ENCODE measurements at places on chromosomes 3 and 15. TPM values are rescaled to one million over a fixed set of nuclear protein-coding genes. Genes with fewer than 3 reads are reported as not detected.
A peak's percentile ranks its signal among the peaks of the same experiment; 100 is the strongest.

DNA sequence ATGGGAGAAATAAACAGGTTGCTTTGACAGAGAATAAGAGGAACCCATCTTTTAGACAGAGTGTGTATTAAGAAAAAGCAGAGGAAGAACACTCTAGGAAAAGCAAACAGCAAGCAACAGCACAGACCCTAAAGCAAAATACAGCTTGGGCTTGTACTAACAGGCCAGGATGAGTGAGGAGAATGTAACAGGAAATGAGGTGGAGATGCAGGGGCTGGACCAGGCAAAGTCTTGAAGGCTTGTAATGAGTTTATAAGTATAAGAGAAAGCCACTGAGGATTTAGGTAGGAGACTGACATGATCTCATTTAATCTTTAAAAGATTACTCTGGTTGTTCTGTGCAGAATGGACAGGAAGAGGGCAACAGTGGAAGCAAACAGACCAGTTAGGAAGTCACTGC lies 4.9 kb downstream of the UBR1 start:
- no peaks in the 10 kb centered on the region for H3K27me3 ChIP-seq
- H3K36me3 ChIP-seq: no peaks in the 10 kb centered on the region
- no peak for DNase-seq
- no peak overlapping the region for H3K27ac ChIP-seq
- H3K4me3 ChIP-seq: no peak overlapping the region

- peak; percentile 87 for DNase-seq
- no peaks in the 10 kb centered on the region for H3K36me3 ChIP-seq
- no peak overlapping the region for H3K27ac ChIP-seq
- peaks cover 41% of the 10 kb centered on the region for H3K4me1 ChIP-seq
Observed at GRCh38 chr3:123658118-123658851, 73.4 kb upstream of the HACD2 start.

GRCh38 chr3:110736332-110736731 lies 335.3 kb upstream of the NECTIN3 start:
- no peaks in the 10 kb centered on the region for H3K36me3 ChIP-seq
- H3K4me1 ChIP-seq: no peaks in the 10 kb centered on the region
- DNase-seq: no peak

DNA sequence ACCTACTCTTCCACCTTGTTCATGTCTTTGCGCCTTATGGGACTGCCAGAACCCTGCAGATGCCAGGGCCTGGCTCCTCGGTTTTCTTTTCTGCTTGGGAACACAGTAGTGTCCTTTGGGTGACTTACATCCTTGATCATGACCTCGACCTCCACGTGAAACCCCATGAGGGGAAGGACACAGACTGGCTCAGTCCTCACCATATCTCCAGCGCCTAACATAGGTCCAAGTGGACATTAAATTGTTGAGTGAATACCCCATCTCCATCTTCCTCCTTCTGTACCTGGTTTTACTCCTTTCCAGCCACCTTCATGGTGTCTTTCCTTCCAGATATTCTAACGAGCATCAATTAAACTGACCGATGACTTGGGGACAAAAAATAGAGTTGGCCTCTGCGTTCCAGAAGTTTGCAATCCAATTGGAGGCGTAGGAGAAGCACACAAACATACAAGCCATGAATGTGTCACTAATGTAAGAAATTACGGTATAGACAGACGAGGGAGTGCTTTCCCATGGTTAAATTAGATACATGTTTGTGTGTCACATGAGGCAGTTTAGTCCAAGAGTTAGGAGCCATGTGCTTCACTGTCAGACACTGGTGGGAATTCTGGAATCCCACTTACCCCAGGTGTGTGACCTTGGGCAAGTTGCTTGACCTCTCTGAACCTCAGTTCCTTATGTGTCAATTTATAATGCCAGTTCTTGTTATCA lies 907 bp upstream of the HERC1 start:
- no peaks in the 10 kb centered on the region for H3K27me3 ChIP-seq
- no peaks in the 10 kb centered on the region for H3K36me3 ChIP-seq
- H3K4me3 ChIP-seq: no peak overlapping the region
- H3K4me1 ChIP-seq: peaks cover 15% of the 10 kb centered on the region
- H3K27ac ChIP-seq: peak overlapping the region; percentile 97

- H3K27ac ChIP-seq: peak within 1 kb of the TSS; percentile 89
- no peaks in the 10 kb centered on the region for H3K36me3 ChIP-seq
- H3K4me3 ChIP-seq: no peak within 1 kb of the TSS
Observed at GRCh38 chr3:93973131-93974126, at the start of gene PROS1. Gene PROS1, minus strand, starts transcription at chr3:93973896. Its CDS starts 147 bp downstream, at chr3:93973749.

GRCh38 chr3:190883973-190884832 lies 21.7 kb upstream of the GMNC start:
- no peaks in the 10 kb centered on the region for H3K36me3 ChIP-seq
- peak; percentile 42 for DNase-seq
- H3K4me1 ChIP-seq: no peaks in the 10 kb centered on the region
- no peak overlapping the region for H3K27ac ChIP-seq
- H3K4me3 ChIP-seq: no peak overlapping the region
- H3K27me3 ChIP-seq: peaks cover 4% of the 10 kb centered on the region

GRCh38 chr3:187850258-187850921 lies 105.1 kb upstream of the BCL6 start:
- no peaks in the 10 kb centered on the region for H3K36me3 ChIP-seq
- H3K4me1 ChIP-seq: no peaks in the 10 kb centered on the region
- no peaks in the 10 kb centered on the region for H3K27me3 ChIP-seq
- DNase-seq: peak; percentile 20

DNA sequence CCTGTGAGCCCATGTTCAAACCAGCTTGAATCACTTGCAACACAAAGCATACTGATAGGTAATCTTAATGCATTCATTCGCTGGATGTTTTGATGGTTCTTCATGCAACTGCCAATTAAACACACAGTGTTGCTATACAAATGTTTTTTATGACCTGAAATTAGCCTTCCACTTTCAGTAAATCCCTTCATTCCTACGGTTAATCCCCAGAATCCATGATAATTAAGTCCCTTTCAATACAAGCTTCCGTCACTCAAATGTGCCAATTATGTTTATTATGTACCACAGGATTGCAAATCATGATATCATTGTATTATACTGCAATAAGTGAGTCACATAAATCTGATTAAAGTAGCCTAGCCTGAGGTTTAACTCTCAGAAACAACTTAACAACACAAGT lies 14.5 kb upstream of the LYZL4 start:
- DNase-seq: no peak
- no peaks in the 10 kb centered on the region for H3K4me1 ChIP-seq
- H3K36me3 ChIP-seq: no peaks in the 10 kb centered on the region
- no peaks in the 10 kb centered on the region for H3K27me3 ChIP-seq

DNA sequence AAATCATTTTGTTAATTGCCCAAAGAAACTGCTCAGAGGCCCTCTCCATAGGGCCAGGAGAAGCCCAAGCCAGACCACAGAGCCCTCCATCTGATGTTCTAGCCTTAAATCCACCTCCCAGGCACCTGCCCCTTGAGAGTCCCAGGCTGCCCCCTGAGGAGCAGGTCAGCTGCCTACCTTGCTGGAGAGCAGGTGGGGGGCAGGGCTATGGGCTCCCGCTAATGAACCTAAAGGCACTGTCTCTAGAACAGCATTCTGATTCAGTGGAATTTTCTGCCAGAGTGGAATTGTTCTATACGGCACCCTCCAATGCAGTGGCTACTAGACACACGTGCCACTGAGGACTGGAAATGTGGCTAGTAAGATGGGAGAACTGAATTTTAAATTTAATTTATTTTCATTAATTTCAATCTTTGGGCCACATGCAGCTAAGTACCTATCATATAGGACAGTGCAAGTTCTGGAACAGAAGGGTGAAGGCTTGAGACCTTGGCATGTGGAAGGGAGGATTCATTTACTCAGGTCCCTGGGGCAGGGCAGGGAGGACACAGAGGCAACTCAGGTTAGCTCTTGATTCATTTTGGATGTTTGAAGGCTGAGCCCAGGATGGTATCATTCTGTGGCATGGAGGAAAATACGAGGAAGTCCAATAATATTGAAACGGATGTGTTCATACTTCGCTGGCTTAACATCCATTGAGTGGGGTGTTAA lies 11.4 kb downstream of the AMOTL2 start:
- peaks cover 71% of the 10 kb centered on the region for H3K36me3 ChIP-seq
- DNase-seq: no peak
- peak overlapping the region; percentile 96 for H3K27ac ChIP-seq
- H3K4me1 ChIP-seq: peaks cover 25% of the 10 kb centered on the region

DNA sequence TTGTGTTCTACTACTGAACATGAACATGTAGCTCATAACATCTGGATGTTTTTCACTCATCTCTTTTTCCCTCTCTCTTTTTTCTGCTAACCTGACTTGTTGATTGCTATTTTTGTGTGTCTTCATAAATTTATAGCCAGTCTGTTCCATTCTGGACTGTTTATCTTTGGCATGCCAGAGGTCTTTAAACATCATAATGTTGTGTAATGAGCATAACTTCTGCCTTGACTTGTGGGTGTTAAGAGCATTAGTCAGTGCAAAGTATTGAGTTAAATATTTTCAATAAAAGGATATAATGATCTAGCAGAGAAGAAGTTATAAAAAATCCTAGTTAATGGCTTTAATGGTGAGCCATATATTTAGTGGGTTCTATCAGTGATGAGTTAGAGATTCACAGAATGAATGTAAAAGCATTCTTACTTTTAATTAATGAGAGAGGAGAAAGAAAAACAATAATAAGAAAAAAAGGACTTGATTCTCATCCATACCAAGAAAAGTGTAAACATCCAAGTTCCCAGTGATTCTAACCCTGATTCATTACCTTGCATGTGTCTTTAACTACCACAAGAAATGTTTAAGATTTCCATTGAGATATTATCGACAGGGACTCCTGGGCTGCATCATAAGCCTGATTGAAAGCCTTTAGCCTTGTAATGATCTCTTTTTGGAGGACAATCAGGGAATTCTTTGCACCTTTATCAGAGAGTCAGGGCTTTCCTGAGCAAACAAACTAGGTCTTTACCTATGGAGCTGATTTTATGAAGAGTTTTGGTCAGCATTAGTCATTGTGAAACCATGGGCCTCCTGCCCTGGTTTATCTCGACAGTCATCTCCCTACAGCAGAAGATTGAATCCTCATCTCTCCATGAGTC lies 22.9 kb downstream of the MITF start:
- no peak for DNase-seq
- peaks cover 20% of the 10 kb centered on the region for H3K4me1 ChIP-seq
- no peak overlapping the region for H3K4me3 ChIP-seq
- H3K27ac ChIP-seq: no peak overlapping the region

GRCh38 chr3:4908433-4909156 lies 70.6 kb upstream of the BHLHE40 start:
- DNase-seq: no peak
- no peak overlapping the region for H3K4me3 ChIP-seq
- no peaks in the 10 kb centered on the region for H3K36me3 ChIP-seq
- no peak overlapping the region for H3K27ac ChIP-seq
- H3K4me1 ChIP-seq: no peaks in the 10 kb centered on the region

DNA sequence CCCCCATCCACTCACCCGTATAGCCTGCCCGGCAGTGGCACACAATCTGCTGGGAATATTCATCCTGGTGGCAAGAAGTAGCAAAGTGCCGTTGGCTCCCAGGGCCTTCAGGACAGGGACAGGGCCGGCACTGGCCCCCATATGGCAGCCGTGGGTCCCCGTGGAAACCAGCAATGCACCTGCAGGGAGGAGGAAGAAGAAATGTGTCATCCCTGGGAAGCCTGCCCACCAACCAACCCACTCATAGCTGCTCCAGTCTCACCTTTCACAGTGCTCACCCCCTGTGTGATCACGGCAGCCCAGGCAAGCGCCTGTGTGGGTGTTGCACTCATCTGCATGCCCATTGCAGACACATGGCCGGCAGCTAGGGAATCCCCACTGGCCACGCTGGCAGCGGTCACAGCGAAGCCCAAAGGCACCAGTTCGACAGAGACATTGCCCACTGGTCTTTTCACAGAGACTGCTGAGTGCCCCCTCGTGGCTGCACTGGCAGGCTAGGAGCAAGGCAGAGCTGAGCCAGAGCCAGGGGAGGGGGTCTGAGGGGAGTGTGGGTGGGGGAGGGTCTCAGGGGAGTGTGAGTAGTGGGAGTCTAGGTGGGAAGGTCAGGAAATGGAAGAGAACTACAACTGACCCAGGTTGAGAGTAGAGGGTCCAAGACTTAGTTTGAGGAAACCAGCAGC lies 4.5 kb upstream of the USP19 start:
- no peak overlapping the region for H3K4me3 ChIP-seq
- H3K4me1 ChIP-seq: peaks cover 2% of the 10 kb centered on the region
- no peak overlapping the region for H3K27ac ChIP-seq

GRCh38 chr3:73214846-73215245 lies 153.4 kb downstream of the EBLN2 start:
- H3K27me3 ChIP-seq: no peaks in the 10 kb centered on the region
- H3K36me3 ChIP-seq: no peaks in the 10 kb centered on the region
- DNase-seq: no peak
- H3K27ac ChIP-seq: no peak overlapping the region
- no peak overlapping the region for H3K4me3 ChIP-seq
- no peaks in the 10 kb centered on the region for H3K4me1 ChIP-seq

DNA sequence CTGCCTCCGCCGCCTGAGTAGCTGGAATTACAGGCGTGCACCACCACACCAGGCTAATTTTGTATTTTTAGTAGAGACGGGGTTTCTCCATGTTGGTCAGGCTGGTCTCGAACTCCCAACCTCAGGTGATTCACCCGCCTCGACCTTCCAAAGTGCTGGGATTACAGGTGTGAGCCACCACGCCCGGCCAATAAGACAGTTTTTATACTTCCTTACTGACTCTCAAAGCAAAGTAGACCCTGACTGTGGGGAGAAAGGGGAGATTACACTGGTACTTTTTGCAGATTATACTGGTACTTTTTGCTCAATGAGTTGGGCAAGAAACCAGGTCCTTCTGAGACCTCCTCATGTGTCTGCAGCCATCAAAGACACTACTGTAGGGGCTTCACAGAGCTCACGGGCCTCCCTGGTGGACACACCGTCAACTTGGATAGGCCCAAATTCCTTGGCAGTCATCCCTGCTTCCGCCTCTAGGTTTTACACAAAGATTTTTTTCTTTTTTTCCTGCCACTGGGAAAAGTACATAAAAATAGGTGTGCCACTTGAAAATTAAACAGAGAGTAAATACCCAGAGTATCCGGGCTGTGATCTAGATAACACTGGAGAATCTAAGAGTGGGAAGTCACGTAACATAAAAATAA lies 143.3 kb upstream of the WNT5A start:
- H3K4me1 ChIP-seq: no peaks in the 10 kb centered on the region
- DNase-seq: no peak
- no peak overlapping the region for H3K27ac ChIP-seq
- H3K4me3 ChIP-seq: no peak overlapping the region
- H3K27me3 ChIP-seq: no peaks in the 10 kb centered on the region

- H3K36me3 ChIP-seq: no peaks in the 10 kb centered on the region
- H3K4me1 ChIP-seq: no peaks in the 10 kb centered on the region
- DNase-seq: no peak
- no peak overlapping the region for H3K27ac ChIP-seq
- no peaks in the 10 kb centered on the region for H3K27me3 ChIP-seq
Observed at GRCh38 chr15:99657996-99658395, 75.2 kb downstream of the LYSMD4 start.

GRCh38 chr15:55403531-55403930 lies 4.6 kb downstream of the CCPG1 start:
- H3K4me1 ChIP-seq: peaks cover 7% of the 10 kb centered on the region
- no peak overlapping the region for H3K27ac ChIP-seq
- no peaks in the 10 kb centered on the region for H3K36me3 ChIP-seq
- DNase-seq: no peak
- H3K4me3 ChIP-seq: no peak overlapping the region

The UBE3A gene
- 36.7 TPM for total RNA-seq

The LCMT2 gene
- total RNA-seq: 10.0 TPM

The SI gene
- total RNA-seq: not detected

The XCR1 gene
- 0.13 TPM for total RNA-seq

The OXTR gene
- total RNA-seq: 0.27 TPM

The DCBLD2 gene
- total RNA-seq: 68.2 TPM

The TM6SF1 gene
- total RNA-seq: 4.7 TPM

The SH2D7 gene
- total RNA-seq: not detected

The PTPRG gene
- total RNA-seq: 71.1 TPM

All from adrenal gland (tissue), 19 donors.